Stomach (tissue), 19 donors: ENCODE measurements at places on chromosomes 16 and 17. TPM values are rescaled to one million over a fixed set of nuclear protein-coding genes. Genes with fewer than 3 reads are reported as not detected.

Gene MT1E
- 292 TPM for total RNA-seq

Gene CHD9NB
- not detected for total RNA-seq

Gene SRL
- total RNA-seq = not detected

Gene TBC1D3K
- total RNA-seq = not detected

Gene ZNF385C
- total RNA-seq = not detected

Gene WNT3
- total RNA-seq = not detected

Gene OR3A3
- not detected for total RNA-seq

Gene ZG16
- total RNA-seq = not detected

Gene SPEM3
- not detected for total RNA-seq

Gene KRT17
- total RNA-seq = not detected
